T-helper 22 cell (primary cell): ENCODE measurements at places on chromosomes 5 and 9.

GRCh38 chr9:6758248-6758497 is 400 bp downstream of the KDM4C start:
- DNase-seq = no peak

DNA sequence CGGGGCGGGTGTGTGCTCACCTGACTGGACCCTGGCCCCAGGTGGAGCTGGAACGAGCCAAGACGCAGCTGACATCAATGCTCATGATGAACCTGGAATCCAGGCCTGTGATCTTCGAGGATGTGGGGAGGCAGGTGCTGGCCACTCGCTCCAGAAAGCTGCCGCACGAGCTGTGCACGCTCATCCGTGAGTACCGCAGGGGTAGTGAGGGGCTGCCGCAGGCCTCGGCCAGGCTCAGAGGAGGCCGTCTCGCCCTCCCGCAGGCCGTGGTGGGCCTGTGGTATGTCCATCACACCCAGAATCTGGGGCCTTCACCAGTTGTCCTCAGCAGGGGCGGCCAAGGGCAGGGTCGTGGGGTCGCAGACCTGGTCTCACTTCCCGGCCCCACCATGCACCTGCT is 11.3 kb downstream of the PMPCA start:
- DNase-seq = no peak

DNA sequence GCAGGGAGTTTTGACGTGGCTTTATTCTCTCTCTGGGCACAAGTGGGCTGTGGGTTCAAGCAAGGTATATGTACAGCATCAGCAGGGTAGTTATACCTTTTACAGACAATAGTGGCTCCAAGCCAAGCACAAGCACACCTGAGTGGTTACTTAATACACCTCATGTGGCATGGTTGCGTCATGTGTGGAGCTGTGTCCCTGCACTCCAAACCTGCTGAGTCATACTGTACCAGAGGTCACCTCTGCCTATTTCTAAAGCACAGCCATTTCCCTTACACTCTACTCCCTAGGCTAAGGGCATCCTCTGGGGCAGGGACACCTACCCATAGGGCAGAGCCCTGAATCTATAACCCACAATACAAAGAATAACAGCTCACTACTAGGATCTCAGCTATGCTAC is 147.3 kb downstream of the OSTF1 start:
- DNase-seq = no peak

- no peak for DNase-seq
These were observed 216.5 kb upstream of the NR4A3 start for GRCh38 chr9:99605016-99605743.
